ENCODE measurements at places on chromosomes 1 and 21.

DNA sequence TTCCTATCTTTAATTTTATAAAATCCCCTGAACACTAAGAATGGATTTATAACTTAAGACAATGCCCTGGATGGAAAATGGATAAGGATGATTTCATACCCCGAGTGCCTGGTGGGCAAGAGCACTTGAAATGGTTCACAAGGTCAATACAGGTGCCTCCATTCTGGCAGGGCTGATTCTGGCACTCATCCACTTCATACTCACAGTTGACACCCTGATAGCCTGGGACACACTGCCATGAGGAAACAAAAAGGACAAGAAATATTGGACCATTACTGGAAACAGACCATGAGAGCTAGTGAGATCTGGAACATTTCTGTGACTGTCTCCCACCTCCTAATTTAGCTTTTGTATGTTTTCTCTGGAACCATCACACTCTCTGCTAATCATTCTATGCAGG lies 39.1 kb upstream of the ADAM30 start:
- H3K4me3 ChIP-seq: no peak overlapping the region
- H3K4me1 ChIP-seq: no peaks in the 10 kb centered on the region
- DNase-seq: no peak
- H3K36me3 ChIP-seq: peaks cover 90% of the 10 kb centered on the region
- no peaks in the 10 kb centered on the region for H3K27me3 ChIP-seq
- H3K27ac ChIP-seq: no peak overlapping the region

DNA sequence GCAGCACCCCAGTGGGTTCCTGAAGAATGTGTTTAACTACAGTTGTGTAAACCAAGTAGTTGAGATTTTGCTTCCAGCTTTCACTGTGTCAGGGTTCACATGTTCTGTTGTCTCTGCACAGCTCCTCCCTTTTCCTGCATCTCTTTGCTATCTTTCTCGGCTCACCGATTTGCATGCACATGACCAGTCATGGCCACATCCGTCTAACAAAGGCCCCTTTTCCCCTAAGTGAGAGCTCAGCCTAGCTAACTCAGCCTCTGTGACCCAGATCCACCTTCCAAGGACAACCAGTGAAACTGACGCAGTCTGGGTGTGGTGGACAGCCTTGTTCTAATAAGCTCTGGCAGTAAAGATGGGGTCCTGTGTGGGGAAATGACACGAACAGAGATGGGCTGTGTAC lies 101.1 kb downstream of the ZP4 start:
- H3K27ac ChIP-seq: no peak overlapping the region
- no peaks in the 10 kb centered on the region for H3K27me3 ChIP-seq
- no peaks in the 10 kb centered on the region for H3K4me1 ChIP-seq
- DNase-seq: no peak
- no peak overlapping the region for H3K4me3 ChIP-seq
- no peaks in the 10 kb centered on the region for H3K36me3 ChIP-seq

DNA sequence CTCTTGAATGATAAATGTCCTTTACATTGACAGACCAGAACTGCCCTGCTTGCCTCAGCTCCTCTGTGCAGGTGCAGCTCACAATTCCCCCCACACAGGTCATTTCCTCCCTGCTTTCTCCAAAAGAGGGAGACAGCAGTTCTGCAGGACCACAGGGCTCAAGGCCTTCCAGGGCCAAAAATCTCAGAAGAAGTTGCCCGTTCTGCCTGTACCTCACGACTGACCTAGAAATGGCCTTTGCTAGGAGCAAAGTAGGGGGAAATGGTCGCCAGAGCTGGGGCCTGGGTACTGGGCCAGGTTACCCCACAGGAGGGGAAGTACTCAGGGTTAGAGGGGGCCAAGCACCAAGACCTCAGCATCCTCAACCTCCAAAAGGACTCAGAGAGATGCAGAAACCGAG lies 11.1 kb downstream of the RNU1-2 start:
- no peak overlapping the region for H3K4me3 ChIP-seq
- H3K36me3 ChIP-seq: no peaks in the 10 kb centered on the region
- DNase-seq: no peak
- H3K4me1 ChIP-seq: peaks cover 10% of the 10 kb centered on the region

- peak within 1 kb of the TSS; percentile 54 for H3K4me3 ChIP-seq
- peak within 1 kb of the TSS; percentile 89 for H3K27ac ChIP-seq
- H3K27me3 ChIP-seq: no peaks in the 10 kb centered on the region
- H3K4me1 ChIP-seq: no peaks in the 10 kb centered on the region
- no peak for DNase-seq
These were observed at the start of gene GBP4 for GRCh38 chr1:89198491-89199072. GBP4 (minus strand) TSS chr1:89198942; CDS start chr1:89198834, 108 bp downstream.

DNA sequence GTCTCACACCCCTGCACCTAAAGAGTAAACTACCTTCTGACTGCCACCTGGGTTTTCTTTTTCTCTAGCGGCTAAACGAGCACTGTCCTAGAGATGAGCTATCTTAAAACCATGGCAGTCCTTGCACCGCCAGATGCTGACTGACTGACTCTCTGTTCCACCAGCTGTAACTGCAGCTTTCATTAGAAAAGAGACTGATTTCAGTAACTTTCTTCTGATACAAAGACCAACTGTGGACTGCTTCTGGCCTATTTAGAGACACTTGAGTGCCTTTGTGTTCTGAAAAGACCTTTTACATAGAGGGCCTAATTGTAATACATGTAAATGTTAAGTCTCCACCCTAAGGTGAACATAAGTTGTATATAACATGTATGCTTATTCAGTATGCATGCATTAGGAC lies 152.5 kb downstream of the DISC1 start:
- no peak overlapping the region for H3K4me3 ChIP-seq
- no peak for DNase-seq
- H3K27ac ChIP-seq: peak overlapping the region; percentile 9
- H3K36me3 ChIP-seq: no peaks in the 10 kb centered on the region

Data from esophagus squamous epithelium (tissue), 5 donors.